Mesothelial cell of epicardium (in vitro differentiated cells): ENCODE measurements at places on chromosomes 3 and 15. TPM values are rescaled to one million over a fixed set of nuclear protein-coding genes. Genes with fewer than 3 reads are reported as not detected.

Gene IGSF11
- 1.2 to 2.0 TPM (median 1.8 TPM) in 3 replicates for total RNA-seq

GRCh38 chr15:63351170-63351569 lies 30.5 kb downstream of the CA12 start:
- no peak for DNase-seq

DNA sequence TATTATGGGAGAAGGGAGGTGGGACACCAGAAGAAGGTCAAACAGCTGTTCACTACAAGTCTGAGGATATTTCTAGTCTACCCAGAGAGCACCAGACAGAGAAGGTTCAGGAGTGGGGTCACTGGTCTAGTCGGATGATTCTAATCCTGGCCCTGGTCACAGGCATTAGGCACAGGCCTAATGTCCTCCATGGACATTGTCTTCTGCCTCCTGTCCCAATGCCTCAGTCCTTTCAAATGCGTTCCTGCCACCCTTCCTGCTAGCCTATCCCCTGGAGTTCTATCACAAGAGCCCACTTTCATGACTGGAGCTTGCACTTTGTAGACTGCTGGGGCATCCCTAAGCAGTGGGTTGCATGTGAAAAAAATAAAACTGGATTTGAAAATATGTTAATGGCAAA lies 83.9 kb upstream of the PFN2 start:
- no peak for DNase-seq

DNA sequence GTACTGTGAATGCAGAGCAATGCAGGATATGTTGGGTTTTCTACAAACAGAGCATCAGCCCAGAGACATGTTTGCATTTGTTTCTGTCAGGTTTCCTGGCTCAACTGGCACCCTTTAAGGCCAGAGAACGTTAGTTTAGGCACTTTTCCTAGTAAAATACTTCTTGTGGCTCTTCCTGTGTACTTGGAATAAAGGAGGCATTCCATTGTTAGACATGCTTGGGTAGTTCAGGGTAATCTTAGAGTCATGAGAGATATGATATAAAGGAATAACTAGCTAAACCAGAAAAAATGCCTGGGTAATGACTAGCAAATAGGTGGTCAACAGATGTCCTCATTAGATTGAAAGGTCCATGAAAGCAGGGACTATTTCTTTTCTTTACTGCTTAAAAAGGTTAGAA lies 60.4 kb upstream of the RBM5 start:
- DNase-seq, result no peak

DNA sequence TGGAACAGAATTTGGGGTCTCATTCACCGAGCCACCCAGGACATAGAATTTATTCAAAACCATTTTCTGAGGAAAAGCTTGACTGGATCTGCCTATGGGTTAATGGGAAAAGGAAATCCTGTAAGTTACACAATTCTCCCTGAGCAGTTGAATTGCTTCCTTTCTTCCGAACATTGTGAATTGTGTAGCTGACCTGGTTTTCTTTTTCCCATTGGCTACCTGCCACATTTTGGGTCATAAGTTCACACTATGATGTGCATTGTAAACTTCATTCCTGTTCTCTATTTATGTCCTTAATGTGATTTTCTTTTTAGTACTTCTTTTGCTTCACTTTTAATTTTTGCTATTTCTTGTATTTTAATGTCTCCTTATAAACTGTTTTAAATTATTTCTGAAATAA lies 386.0 kb upstream of the LRRC3B start:
- no peak for DNase-seq

GRCh38 chr3:145197051-145197820 lies 963.7 kb downstream of the PLOD2 start:
- no peak for DNase-seq
